ENCODE measurements at places on chromosomes 16 and 17. TPM values are rescaled to one million over a fixed set of nuclear protein-coding genes. Genes with fewer than 3 reads are reported as not detected.
A peak's percentile ranks its signal among the peaks of the same experiment; 100 is the strongest.

The ASIC2 gene
- polyA plus RNA-seq, result not detected

The KCNJ18 gene
- polyA plus RNA-seq, result not detected

The HEATR9 gene
- polyA plus RNA-seq, result 0.05 TPM

The NDRG4 gene
- 9.6 TPM for polyA plus RNA-seq

The SMURF2 gene
- 5.9 TPM for polyA plus RNA-seq

The EPN3 gene
- not detected for polyA plus RNA-seq

The HELZ gene
- 4.2 TPM for polyA plus RNA-seq

The TBX2 gene
- polyA plus RNA-seq, result 21.0 TPM

GRCh38 chr17:61294286-61294685 is 105.4 kb upstream of the TBX2 start:
- no peak overlapping the region for H3K27ac ChIP-seq
- no peak for DNase-seq
- no peaks in the 10 kb centered on the region for H3K36me3 ChIP-seq
- H3K4me3 ChIP-seq, result no peak overlapping the region

DNA sequence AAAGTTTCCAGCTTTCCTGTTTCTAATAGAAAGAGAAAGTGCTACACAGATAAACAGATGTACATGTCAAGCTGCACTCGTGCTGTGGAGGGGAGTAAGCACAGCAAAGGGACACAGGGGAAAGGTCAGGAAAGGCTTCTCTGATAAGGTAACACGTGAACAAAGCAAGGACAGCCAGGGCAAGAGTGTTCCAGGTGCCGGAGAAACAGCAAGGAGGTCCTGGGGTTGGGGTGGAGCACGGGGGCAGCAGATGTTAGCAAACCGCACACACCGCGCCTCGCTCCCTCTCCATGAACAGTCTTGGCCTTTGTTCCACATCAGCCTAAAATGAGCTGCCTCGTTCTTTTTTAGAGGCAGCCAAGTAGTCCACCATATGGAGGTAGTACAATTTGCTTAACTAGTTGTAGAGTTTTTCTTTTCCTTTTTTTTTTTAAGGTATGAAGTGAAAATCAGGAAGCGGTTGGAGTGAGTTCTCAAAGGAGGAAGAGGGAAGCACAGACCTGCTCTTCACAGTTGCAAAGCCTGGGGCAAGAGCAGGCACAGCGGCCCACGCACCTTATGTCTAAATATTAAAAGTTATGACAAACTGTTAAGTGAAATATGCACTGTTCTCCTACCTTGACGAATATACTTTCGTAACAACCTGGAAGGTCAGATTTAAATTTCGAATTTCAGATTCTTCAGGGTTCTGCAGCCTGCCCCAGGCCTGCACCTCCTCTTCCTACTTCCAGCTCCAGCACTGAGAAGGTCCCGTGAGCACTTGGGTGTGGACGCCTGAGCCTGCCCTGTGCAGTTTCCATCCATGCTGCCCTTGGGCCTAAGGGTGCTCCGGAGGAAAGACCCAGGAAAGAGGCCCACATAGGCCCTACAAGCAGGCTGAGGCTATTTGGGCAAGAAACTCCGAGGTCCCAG is 41.5 kb upstream of the RPH3AL start:
- H3K27me3 ChIP-seq, result peaks cover 4% of the 10 kb centered on the region
- no peak overlapping the region for H3K4me3 ChIP-seq
- H3K27ac ChIP-seq, result peak overlapping the region; percentile 7

DNA sequence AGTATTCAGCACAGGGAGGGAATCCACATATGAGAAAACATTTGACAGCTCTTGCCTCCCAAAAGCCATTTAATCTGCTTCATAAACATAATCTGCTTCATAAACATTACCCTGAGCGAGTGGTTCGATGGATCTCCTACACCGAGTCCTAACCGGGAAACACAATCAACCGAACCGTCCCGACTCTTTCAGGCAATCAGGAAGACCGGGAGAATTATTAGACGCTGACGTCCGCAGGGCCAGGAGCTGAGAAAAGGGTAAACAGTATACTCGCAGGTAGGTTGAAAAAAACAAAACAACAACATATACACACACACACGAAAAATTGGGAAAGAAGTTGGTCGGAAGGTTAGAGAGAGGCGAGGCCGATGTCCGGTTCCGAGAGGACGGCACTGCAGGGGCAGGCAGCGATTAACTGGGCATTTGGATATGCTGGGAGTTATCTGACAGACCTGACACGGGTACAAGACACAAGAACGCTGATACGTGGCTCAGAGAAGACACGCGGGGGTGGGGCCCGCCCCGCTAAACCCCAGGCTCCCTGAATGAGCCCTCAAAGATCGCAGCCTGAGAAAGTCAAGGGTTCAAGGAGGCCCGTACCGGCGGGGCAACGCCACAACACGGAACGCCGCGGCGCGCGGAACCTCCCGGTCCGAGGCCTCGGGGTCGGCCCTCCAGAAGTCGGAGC is 585 bp downstream of the AP1G1 start:
- peak overlapping the region; percentile 99 for H3K27ac ChIP-seq
- DNase-seq, result no peak
- H3K4me3 ChIP-seq, result peak overlapping the region; percentile 91
- no peaks in the 10 kb centered on the region for H3K27me3 ChIP-seq

- H3K4me1 ChIP-seq, result peaks cover 8% of the 10 kb centered on the region
- H3K4me3 ChIP-seq, result no peak overlapping the region
- DNase-seq, result no peak
- no peak overlapping the region for H3K27ac ChIP-seq
- H3K36me3 ChIP-seq, result no peaks in the 10 kb centered on the region
These were observed 8.6 kb downstream of the CHD9NB start for GRCh38 chr16:53043986-53044601.

GRCh38 chr17:33164169-33164881 is 128.8 kb downstream of the ASIC2 start:
- no peak overlapping the region for H3K4me3 ChIP-seq
- no peaks in the 10 kb centered on the region for H3K36me3 ChIP-seq
- H3K4me1 ChIP-seq, result no peaks in the 10 kb centered on the region

GRCh38 chr16:85613604-85614337 is 649 bp downstream of the GSE1 start:
- H3K27ac ChIP-seq, result peak overlapping the region; percentile 84
- H3K4me1 ChIP-seq, result peaks cover 96% of the 10 kb centered on the region
- no peaks in the 10 kb centered on the region for H3K27me3 ChIP-seq

DNA sequence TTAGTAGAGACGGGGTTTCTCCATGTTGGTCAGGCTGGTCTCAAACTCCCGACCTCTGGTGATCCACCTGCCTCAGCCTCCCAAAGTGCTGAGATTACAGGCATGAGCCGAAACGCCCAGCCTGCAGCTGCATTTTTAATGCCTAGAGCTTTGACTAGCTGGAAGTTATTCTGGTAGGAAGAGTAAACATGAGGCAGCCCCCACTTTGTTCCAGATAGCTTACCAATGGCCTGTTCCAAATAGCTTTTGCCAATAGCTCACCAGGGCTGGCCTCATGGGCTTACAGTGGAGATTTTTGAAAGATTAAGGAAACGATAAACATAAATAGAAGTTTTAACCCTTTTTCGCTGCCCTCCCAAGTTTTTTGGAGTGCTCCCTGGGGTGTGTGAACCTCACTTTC is 9.8 kb downstream of the TRPV2 start:
- no peaks in the 10 kb centered on the region for H3K4me1 ChIP-seq
- no peaks in the 10 kb centered on the region for H3K27me3 ChIP-seq
- H3K36me3 ChIP-seq, result peaks cover 91% of the 10 kb centered on the region
- H3K27ac ChIP-seq, result no peak overlapping the region

GRCh38 chr17:44688675-44689476 is 700 bp downstream of the CCDC43 start:
- DNase-seq, result no peak
- no peaks in the 10 kb centered on the region for H3K36me3 ChIP-seq
- H3K4me1 ChIP-seq, result peaks cover 32% of the 10 kb centered on the region

DNA sequence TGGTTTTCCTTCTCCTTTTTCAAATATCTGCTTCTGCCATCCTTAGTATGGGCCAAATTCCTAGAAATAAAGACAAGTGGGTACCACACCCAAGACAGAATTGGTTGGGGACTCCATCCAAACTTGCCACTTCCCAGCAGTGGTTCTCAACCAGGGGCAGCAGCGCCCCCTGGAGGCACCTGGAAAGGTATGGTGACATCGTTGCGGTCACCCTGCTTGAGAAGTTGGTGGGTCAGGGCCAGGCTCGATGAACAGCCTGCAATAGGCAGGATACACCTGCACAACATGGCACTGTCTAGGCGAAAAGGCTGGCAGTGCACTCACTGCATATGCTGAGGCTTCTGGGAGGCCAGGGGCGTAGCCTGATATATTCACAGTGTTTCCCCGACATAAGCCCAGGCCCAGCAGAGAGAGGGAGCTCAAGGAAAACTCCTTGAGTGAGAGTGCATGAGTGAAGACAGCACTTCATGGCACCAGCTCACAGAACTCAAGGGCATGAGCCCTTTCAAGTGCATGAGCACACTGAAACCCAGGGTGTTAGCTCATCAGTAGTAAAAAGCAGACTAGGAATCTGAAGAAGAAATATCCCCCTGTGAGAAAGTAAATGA is 57.7 kb downstream of the CMC2 start:
- H3K4me1 ChIP-seq, result no peaks in the 10 kb centered on the region
- H3K4me3 ChIP-seq, result no peak overlapping the region
- no peaks in the 10 kb centered on the region for H3K36me3 ChIP-seq
- no peaks in the 10 kb centered on the region for H3K27me3 ChIP-seq
- no peak overlapping the region for H3K27ac ChIP-seq

- peaks cover 60% of the 10 kb centered on the region for H3K4me1 ChIP-seq
- no peak overlapping the region for H3K4me3 ChIP-seq
- peaks cover 36% of the 10 kb centered on the region for H3K27me3 ChIP-seq
These were observed 1.4 kb upstream of the GRIN2C start for GRCh38 chr17:74860872-74861661.

- no peak for DNase-seq
- no peaks in the 10 kb centered on the region for H3K36me3 ChIP-seq
- no peak overlapping the region for H3K4me3 ChIP-seq
- H3K27ac ChIP-seq, result no peak overlapping the region
- no peaks in the 10 kb centered on the region for H3K27me3 ChIP-seq
These were observed 433.7 kb downstream of the KIF2B start for GRCh38 chr17:54256401-54256929.

DNA sequence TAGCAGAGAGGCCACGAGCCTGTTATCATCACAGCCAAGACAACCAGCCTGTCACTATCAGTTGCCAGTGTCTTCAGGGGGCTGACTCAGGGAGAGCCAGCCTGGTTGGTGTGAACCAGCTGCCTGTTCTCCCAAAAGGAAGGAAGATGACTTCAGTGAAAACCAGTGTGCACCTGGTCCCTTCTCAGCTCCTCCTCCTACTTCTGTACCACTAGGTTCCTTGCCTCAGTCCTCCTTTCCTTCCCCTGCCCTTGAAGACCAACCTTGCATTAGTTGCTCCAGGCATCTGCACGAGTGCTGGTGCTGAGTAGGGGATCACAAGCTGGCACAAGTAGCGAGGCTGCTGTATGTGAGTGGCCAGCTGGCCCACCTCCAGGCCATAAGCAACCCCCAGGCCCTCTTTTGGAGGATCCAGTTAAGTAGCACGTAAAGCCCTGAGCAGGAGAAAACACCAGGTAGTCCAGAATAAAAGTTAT is 8.5 kb downstream of the TUBG1 start:
- no peak for DNase-seq
- peaks cover 27% of the 10 kb centered on the region for H3K36me3 ChIP-seq
- no peak overlapping the region for H3K27ac ChIP-seq

GRCh38 chr16:85824161-85825135 is 25.0 kb downstream of the COX4I1 start:
- H3K27ac ChIP-seq, result no peak overlapping the region
- H3K27me3 ChIP-seq, result no peaks in the 10 kb centered on the region
- DNase-seq, result no peak

- no peaks in the 10 kb centered on the region for H3K36me3 ChIP-seq
- H3K27me3 ChIP-seq, result no peaks in the 10 kb centered on the region
- no peak overlapping the region for H3K27ac ChIP-seq
These were observed 279.6 kb downstream of the HS3ST3B1 start for GRCh38 chr17:14580499-14580898.

DNA sequence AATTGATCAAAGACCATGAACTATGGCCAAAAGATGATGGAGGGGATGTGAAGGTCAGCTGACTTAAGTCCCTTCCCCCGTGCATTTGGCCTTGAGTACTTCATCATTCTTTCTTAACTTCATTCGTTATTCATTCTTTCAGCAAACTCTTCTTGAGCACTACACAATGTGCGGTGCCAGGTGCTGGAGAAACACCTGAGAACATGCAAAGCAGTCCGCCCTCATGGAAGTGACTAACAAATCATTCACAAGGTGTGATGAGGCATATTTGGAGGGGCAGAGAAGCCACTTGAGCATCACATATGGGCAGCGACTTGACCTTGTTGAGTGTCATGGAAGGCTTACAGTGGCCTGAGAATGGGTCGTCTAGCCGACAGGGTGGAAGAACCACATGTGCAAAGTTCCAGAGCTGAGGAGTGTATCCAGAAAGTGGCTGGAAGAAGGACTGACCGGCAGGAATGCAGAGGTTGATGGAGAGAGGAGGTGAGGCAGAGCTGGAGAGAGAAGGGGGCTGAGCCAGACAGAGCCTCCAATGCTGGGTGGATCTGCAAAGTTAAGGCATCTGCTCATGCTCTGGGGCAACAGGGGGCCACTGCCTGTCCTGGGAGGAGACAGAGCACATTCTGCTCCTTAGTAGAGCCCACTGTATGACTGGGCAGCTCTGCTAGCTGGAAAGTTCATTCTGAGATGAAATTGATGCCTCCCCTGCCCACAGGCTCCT is 25.1 kb upstream of the EIF1 start:
- no peak for DNase-seq
- H3K36me3 ChIP-seq, result no peaks in the 10 kb centered on the region
- peaks cover 14% of the 10 kb centered on the region for H3K4me1 ChIP-seq
- no peaks in the 10 kb centered on the region for H3K27me3 ChIP-seq
- no peak overlapping the region for H3K27ac ChIP-seq

DNA sequence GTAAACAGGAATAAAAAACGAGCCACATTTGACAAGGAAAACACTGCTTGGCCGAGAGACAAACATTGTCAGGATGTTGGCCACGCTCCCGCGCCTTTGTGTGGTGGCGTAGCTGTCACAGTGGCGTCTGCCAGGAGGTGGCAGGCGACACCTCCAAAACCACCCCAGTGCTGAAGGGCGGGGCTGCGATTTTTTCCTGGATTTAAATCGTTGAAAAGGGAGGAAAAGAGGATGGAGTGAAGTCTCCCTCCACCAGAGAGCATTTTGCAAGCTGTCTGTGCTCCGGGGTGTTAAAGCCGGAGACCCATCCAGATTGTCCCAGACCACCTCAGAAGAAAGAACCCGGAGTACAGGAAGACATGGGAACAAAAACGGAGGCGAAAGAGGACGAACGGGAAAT is 12.7 kb downstream of the MRM3 start:
- DNase-seq, result peak; percentile 88
- H3K27me3 ChIP-seq, result no peaks in the 10 kb centered on the region
- peaks cover 10% of the 10 kb centered on the region for H3K4me1 ChIP-seq
- no peak overlapping the region for H3K27ac ChIP-seq

All from spleen (tissue), 13 donors.